Activated T-helper 1 cell treated with anti-CD3 and anti-CD28 coated beads, Interleukin-2, amount 50 U/mL, for 16 hours (primary cell): ENCODE measurements at places on chromosomes 7 and 10.

GRCh38 chr7:116726713-116727431, 54.9 kb downstream of the MET start:
- DNase-seq = no peak

DNA sequence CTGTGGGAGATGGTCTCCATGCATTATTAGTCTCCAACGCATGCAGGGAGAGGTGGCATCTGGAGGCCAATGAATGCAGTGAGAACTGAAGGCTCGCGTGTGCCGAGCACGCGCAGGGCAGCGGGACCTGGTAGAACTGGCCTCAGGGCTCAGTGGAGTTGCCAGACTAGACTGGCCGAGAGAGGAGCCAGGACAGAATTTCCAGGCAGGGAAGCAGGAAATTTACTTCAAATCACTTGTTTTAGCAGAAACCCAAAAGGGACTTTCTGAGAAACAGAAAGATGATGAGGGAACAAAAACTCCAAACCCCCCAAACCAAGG, 311.0 kb upstream of the IMMP2L start:
- no peak for DNase-seq

GRCh38 chr7:103919272-103919868, 70.1 kb downstream of the RELN start:
- no peak for DNase-seq

- no peak for DNase-seq
Measured at GRCh38 chr7:98394377-98394836, 6.5 kb downstream of the BAIAP2L1 start.
